ENCODE measurements at places on chromosomes 7 and 10.

GRCh38 chr7:50411332-50411731 lies 38.8 kb downstream of the FIGNL1 start:
- no peak for DNase-seq

DNA sequence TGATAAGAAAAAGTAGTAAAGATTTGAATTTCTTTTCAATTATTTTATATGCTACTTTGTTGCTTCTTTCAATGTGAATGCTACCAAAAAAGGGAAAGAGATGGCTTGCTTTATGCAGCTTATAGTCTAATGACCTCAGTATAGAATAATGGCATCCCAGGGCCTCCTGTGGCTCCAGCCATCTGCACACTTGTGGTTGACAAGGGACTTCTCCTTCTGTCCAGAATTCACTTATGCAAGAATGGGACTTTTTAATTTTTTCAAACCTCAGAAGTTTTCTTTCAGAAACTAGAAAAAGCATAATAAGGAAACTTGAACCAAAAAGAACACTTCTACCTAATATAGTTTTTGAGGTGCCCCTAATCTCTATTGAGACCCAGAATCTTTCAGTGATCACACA lies 310.9 kb downstream of the CTNNA3 start:
- no peak for DNase-seq

GRCh38 chr10:14327527-14327926 lies 3.2 kb downstream of the FRMD4A start:
- no peak for DNase-seq

- no peak for DNase-seq
These were observed 30.8 kb downstream of the SLC37A3 start for GRCh38 chr7:140367528-140367927.

DNA sequence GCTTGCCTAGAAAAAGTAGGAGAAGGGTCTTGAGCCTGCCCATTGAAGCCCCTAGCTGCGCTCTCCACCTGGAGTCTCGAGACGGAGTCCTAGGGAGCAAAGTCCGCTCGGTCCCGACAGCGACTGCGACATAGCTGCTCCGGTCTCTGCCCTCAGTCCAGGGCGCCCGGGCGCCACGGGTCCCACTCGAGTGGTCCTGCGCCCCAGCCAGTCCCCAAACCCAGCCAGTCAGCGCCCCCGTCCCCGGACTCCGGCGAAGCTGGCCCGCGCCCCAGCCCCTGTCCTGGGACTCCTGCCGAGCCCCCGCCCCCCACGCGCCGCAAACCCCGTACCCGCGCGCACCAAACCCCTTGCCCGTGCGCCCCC lies 490 bp downstream of the TNS3 start:
- no peak for DNase-seq

GRCh38 chr7:97018126-97018601 lies 6.5 kb downstream of the DLX5 start:
- no peak for DNase-seq

GRCh38 chr10:130741901-130742855 lies 569.3 kb downstream of the TCERG1L start:
- no peak for DNase-seq

DNA sequence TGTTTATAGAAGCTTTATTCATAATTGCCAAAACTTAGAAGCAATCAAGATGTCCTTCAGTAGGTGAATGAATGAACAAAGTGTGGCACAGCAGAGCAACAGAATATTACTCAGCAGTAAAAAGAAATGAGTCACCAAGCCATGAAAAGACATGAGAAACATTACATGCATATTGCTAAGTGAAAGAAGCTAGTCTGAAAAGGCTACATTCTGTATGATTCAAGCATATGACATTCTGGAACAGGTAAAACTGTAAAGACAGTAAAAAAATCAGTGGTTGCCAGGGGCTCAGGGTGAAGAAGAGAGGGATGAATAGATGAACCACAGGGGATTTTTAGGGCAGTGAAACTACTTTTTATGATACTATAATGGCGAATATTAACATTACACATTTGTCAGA lies 80.9 kb upstream of the APBB1IP start:
- no peak for DNase-seq

DNA sequence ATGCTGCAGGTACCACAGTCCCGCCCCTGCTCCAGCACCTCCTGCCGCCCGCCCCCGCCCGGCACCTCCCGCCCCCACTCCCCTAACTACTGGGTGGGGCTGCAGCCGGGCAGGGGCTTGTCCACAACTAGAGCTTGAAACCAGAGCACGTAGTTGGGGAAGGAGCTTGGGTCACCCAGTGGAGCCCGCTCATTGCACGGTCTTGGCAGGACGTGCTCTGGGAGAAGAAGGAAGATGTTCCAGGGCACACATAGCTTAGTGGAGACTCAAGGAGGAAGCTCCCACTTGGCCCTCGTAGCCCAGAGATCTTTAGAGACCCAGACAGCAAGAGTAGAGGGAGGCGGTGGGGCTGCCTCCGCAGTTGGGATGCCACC lies 692 bp downstream of the IGFBP1 start:
- no peak for DNase-seq

DNA sequence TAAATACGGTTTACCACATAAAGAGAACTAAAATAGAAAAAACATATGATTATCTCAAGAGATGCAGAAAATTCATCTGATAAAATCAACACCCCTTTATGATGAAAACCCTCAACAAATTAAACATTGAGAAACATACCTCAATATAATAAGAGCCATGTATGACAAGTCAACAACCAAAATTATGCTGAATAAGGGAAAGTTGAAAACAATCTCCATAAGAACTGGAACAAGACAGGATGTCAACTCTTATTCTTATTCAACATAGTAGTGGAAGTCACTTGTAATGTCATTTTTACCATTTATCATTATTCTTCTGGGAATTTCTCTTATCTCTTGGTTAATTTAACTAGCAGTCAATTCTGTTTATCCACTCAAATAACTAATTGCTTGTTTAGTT lies 79.0 kb downstream of the PCDH15 start:
- DNase-seq: no peak

- DNase-seq: no peak
These were observed 573 bp downstream of the BLVRA start for GRCh38 chr7:43758822-43759683.

- no peak for DNase-seq
These were observed 11.9 kb downstream of the NPTX2 start for GRCh38 chr7:98629001-98629431.

- peak; percentile 97 for DNase-seq
These were observed 14.9 kb upstream of the SRGN start for GRCh38 chr10:69073026-69073425.

DNA sequence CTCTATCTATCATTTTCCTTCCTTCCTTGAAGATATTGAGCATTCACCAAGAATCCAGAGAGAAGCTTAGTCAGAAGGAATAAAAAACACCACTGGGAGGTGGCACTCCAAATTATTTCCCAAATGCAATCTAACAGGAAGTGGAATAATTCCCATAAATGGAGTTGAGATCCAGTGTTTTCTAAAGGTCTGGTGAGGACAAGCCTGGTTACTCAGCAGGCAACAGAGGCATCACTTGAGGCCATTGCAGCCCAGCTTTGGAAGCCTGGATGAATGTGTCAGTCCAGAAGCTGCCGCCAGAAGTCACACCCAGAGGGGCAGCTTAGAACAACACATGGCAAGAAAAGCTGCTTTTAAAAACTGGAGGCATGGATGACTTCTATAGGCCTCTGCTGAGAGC lies 288.9 kb upstream of the KLF6 start:
- DNase-seq: no peak

DNA sequence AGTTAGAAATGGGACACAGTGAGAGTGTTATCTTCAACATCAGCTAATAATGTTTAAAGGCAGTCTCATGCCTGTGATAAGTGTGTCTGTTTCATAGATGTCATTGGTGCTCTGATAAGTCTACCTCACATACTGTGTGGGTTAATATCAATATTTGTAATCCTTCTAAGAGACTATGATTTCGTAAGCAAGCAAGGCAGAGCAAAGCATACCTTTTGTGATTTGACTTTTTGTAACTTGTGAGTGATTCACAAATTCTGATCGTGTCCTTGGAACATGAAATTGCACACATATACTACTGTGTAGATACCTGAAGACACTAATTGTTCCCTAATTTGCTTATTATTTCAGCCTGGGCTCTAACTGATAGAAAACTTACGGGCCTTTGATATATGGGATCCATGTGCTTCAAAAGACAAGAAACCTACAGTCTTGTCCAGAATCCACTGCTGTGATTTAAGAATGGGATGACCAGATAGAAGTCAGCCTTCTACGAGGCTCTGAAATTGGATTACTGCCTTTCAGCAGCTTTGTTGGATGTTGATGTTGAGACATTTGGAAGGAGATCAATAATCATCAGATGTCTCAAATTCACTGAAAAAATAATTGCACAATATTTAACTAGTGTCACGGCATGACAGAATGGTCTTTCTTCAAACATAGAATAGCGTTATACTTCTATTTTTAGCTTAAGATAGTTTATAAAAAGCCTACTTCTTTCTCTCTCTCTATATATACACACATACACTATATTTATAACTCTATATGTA lies 63.2 kb upstream of the KLF6 start:
- no peak for DNase-seq

GRCh38 chr10:101292194-101293006 lies 61.6 kb upstream of the BTRC start:
- no peak for DNase-seq

GRCh38 chr10:84333864-84334451 lies 5.6 kb downstream of the CCSER2 start:
- peak; percentile 32 for DNase-seq

DNA sequence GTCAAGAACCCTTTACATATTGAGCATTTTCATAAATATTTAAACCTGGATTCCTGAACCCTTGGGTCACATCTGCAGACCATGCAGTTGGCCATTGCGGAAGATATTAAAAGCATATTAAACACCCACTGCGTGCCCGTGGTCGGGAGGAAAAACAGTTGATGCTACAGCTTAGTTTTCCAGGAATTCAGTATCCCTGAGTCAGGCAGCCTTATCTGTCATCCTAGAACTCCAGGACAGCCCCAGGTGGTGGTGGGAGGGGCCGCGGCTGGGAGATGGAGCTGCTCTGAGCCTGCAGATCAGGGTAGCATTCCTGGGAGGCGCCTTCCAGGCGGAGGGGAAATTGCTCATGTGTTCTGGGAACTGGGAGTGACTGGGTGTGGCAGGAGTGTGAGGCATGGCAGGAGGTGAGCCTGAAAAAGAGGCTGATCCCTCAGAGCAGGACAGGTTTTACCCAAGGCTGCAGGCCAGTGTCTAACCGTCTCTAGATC lies 222.9 kb upstream of the SH2B2 start:
- DNase-seq: no peak

DNA sequence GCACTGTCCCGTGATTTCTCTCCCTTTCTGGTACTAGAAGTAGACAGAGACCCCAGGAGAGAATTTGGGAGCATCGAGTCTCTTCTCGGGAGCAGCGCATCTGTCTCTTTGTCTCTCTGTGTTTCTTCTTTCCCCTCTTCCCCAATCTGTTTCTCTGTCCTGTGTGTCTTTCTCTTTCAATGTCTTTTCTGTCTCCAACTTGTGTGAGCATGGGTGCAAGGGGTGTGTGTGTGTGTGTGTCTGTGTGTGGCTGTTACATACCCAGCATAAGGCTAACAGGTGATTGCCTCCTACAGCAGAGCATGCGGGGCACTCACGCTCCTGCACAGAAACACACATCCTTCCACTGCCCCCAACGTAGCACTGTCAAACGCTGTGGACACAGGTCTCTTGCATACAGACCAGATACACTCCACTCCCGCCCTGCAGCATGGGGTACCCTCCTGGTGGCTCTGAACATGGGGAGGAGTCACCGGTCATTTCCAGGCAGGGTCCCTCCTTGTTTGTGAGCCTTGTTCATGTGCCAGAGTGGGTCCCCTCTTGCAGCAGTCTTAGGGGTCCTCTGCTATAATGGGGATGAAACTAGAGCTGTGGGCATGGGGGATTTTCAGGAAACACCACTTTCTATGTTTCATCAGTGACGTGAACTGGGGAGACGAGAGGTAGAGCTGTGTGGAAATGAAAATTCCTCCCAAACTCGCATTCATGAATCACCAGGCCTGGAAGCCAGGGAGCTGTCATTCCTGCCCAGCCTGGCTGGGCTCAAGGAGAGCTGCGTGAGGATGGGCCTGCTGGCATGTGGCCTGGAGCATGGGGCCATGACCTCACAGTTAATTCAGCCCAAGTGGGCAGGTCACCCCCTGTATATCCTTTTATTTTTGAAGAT lies 980 bp downstream of the ADAMTS14 start:
- DNase-seq: no peak

- DNase-seq: no peak
These were observed 5.2 kb upstream of the COL26A1 start for GRCh38 chr7:101357433-101357832.

DNA sequence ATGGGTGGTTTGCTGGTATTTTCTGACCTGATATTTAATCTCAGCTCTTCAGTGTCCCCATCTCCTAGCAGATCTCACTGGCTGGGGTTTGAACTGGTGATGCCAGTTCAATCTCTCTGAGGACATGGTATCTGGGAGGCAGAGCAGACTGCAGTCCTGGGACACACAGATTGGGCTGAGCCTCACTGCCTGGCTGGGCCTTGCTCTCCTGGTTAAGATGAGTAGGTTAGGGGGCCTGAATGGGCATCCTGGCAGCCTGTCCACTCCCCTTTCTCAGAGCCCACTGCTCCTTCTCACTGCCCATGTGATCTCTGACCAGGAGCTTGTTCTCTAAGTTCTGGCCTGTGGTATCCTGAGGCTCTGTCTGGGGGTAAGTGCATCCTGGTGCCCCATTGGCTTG lies 363.4 kb downstream of the GLRX3 start:
- no peak for DNase-seq

DNA sequence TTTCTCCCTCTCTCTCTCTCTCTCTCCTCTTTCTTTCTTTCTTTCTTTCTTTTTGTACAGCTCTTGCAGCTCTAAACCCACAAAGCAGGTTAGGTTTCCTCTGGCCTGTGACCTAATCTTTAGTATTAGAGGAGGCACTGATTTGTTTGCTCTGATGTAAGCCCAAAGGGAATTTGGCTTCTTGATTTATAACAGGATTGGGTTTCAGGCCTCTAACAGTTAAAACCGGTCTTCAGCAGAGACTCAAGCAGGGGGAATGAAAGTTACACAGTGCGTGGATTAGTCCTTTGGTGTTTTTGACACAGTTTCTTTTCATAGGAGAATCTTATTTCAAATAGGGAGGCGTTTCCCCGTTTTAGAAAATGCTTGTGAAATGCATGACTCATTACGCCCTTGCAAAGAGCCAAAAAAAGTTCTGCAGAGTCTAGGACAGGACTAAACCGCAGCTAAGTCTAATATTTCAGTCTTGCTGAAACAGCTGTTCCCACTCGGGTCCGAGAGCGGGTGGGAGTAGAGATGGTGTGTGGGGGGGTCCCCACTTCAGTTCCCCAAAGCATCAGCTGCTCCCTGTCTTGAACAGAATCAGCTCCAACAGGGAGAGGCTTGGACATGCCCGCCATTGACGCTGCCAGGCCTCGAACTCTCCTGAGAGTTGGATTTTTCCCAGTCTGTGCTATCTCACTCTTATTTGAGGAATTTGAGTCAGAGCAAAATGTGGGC lies 296.5 kb upstream of the PITRM1 start:
- no peak for DNase-seq

DNA sequence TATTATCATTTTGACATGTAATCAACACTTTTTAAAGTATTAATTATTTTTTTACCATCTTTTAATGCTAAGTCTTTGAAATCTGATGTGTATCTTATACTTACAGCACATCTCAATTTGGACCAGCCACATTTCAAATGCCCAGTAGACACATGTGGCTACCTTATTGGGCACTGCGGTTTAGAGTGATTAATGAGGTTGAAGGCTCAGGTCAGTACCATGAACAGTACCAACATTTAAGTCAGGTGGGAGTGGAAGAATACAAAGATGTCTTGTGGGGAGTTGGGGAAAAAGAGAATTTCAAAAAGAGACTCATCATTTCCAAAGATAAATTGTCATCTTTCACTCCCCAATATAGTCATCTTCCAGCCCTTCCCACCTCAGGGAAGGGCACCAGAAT lies 40.5 kb downstream of the COL28A1 start:
- no peak for DNase-seq

- no peak for DNase-seq
These were observed 44.7 kb downstream of the MYO3A start for GRCh38 chr10:25978771-25979170.
